ENCODE measurements at places on chromosomes 5 and 9.

DNA sequence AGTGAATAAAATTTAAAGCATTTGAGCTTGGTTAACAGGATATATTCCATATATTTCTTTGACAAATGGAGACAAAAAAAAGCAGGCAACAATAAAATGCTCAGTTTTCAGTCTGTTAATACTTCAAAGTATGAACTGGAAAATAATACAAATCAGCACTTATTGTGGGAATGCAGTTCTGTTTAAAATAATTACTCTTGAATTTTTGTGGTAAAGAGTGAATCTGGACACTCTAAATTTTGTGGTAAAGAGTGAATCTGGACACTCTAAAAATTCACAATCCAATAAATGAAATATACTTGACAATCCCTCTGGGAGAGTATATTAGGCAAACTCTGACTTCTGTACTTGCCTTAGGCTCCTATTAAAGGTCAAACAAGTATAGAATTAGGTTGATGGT lies 141.9 kb upstream of the RASA1 start:
- no peak for DNase-seq

GRCh38 chr5:174273325-174273724 lies 227.8 kb downstream of the NSG2 start:
- DNase-seq = no peak

DNA sequence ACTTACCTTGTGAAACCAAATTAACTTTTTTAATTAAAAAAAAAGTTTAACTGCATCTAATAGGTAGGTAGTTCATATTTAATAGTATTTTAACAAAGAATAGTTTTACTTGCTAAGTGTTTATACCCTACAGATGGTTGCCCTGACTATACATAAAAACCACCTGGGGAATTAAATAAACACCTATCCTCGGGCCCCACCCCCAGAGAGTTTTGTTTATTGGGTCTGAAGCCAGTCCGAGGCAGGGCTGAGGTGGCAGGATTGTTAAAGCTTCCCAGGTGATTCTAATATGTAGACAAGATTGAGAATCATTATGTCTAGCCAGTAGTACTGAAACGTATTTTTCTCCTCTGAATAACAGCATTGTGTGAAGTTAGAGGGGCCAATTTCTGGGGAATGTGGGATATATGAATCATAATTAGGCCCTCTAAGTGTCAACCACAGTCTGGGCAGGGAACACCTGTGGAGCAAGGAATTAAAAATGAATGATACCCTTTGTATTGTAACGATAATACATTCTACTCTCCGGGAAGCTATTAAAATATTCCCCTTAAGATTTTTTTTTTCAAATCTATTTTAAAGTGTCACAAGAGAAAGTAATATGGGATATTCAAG lies 5.6 kb upstream of the PAM start:
- no peak for DNase-seq

- no peak for DNase-seq
Observed at GRCh38 chr5:111928511-111928910, 171.5 kb upstream of the NREP start.

DNA sequence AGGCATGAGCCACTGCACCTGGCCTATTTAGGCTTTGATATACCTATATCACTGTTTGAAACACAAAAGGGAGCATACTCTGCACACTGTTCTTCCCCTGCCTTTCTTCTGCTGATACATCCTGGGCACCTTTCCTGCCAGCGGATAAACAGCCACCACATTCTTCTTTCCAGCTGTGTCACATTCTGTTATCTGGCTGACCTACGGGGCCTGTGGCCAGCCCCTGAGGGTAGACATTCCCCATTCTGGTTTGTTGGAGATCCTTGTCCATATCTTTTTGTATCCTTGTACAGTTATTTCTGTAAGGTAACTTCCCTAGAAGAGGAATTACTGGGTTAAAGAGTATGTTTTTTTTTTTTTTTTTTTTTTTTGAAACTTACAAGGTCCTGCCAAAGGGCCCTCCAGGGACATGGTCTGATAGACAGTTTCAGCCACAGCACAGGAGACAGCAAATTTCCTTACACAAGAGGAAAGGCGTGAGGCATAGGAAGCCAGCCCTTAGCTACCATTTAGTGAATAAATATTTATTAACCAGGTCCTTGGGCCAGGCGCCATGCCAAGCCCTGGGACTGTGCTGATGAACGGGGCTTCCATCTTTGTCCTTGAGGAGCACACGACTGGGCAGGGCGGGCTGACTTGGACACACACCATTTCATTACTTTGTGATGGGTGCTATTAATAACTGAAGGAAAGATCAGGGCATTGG lies 57.8 kb downstream of the ERGIC1 start:
- no peak for DNase-seq

DNA sequence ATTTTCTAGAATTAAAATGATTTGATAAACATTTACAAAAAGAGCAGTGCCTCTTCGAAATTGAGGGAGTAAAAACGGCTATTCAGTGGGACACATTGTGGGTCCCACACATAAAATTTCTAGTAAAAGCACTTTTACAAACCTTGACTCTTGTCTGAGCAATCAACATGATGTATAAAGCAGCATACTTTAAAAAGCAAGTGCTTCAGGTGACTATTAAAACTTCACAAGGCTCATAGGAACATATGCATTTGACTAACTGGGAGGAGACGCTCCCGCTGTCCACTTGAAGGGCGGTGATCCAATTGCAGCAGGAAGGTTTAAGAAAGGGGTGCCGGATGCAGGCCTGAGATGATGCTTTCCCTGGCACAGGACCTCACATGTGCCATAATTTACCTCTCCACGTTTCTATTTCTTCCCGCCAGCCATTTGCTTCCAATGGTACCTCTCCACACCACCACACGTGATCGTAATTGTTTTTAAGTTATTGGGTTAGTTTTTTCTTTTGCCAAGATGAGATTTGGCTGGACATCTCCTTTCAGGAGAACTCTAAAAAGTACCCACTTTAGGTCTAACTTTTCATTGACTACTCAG lies 1.8 kb downstream of the MCTP1 start:
- DNase-seq = no peak

DNA sequence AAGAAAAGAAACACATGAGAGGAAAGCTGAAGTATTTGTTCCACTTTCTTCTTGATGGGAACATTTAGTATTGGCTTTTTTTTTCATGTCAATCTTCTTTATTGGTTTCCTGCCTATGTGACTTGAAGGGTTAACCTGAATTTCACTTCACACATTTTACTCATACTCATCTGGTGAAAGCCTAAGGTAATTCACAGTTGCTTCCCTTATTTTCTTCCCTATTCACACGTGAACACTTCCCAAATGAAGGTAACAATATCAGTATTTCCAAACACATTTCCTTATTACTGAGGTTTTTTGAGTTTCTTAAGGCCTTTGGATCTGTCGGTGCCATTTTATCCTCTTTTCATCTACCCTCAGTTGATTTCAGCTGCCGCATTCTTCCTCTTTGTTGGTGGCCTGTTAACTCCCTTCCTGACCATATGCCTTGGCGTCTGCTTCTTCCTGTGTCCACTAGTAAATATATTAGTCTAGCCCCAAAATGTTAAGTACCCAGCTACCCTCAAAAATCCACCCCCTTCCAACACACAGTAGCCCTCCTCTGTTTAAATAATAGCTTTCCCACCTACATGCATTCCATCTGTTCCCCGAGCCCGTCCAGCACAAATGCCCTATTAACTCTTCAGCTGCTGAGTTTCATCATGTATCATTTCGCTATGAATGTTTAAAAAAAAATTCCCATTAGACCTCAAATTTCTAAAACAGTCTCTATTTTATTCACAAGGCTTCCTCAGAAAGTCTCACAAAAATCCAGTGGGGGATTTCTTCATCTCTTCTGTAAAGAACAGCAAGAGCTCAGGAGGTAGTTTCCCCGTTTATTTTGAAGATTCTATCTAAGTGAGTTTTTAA lies 97.3 kb downstream of the USP20 start:
- DNase-seq = no peak

GRCh38 chr5:141524604-141525597 lies 36.0 kb downstream of the PCDHGC5 start:
- DNase-seq = peak; percentile 31

- no peak for DNase-seq
Observed at GRCh38 chr9:126614455-126615244, 922 bp downstream of the LMX1B start.

DNA sequence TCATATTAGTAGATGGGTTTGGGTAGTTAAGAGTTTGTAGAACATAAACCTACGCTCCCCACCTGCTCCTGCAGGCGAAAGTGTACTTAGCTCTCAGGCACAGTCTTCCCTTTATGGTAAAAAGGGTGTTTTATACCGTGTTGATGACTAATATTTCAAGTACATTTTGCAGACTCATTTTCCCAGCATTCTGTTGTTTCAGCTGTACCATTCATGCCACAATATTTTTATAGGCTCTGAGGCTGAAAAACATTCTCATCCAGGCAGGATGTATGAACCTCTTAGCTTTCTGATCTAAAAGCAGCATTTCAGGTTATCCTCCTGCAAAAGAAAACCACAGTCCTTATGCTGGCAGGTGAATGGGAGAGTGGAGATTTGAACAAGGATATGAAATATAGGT lies 231.4 kb downstream of the NR2F1-AS1 start:
- DNase-seq = no peak

GRCh38 chr5:12284604-12285003 lies 380.4 kb upstream of the CTNND2 start:
- no peak for DNase-seq

DNA sequence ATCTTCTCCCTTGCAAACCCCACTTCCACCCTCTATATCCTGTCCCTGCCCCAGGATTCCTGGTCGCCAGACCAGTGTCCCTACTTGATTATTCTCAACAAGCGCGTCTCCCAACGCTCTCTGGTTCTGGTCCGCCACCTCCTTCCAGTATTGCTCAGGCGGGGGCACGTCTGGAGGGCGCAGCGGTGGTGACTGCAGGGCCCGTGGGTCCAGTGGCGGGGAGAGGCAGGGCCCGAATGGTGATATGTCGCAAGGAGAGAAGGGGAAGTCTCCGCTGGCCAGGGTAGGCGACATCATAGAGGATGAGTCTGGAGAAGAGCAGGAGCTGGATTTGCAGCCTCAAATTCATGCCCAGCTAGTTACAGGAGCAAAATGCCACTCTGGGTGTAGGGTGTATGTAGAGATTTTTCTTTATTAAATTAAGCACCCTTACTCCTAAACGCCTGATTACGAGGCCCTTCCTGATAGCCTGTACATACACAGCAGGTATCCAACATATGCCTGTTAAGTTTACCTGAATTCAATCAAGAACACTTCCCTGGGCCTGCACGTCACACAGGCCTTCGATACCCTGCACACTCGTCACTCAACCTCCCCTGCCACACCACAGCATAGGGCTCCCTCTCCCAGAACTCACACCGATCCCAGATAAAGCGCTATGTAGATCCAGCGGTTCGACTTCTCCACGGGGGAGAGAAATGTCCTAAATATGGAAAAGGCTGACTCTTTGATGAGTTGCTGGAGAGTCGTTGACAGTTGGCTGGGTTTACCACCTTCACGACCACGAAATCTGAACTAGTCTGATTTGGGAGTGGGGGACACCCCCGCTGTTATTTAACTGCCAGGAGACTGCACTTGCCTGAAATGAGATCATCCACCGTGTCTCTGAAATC lies 4.8 kb downstream of the MCIDAS start:
- no peak for DNase-seq

DNA sequence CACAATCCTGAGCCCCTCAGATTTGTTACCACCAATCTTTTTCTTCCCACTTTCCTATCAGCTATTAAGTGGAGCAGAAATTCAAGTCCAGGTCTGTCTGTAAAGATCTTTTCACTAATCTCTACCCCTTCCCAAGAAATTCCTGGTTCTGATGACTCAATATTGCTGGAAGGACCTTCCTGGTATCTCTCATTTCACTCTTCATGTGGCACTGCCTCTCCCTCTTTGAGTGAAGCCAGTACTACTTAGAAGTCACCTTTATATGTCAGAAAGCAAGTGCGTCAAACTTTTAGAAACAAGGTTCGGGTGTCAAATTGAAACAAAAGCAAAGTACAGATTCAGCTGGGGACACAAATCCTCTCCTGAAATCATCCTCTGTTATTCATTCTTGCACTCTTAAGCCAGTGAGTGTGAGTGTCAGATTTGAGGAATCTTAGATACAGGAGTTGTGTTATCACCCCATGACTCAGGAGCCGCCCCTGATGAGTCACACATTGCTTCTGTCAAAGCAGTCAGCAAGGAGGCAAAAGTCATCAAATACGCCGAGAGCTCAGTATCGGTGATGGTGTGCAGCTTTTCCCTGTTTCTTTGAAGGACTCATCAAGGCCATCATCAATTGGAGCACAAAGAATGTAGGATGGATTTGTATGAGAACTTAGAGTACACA lies 313.0 kb downstream of the CETN3 start:
- DNase-seq = no peak

- no peak for DNase-seq
Observed at GRCh38 chr5:1754531-1755220, 45.0 kb downstream of the MRPL36 start.

DNA sequence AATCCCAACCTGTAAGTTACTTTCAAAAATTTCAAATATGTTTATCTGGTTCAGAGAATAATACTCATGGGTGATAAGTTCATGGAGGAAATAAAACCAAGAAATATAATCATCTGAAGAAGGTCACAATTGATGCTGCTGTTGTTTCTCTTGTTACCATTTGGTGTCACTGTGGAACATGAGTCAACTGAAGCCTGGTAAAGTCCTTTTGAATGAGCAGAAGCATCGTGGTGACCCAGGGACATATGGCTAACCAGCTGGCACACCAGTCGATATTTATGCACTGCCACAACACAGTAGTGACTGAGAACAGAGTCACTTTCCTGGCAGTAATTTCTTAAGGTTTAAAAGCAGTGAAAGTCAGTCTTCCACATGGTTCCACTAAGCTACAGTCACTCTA lies 612.9 kb upstream of the TLE4 start:
- no peak for DNase-seq

- DNase-seq = no peak
Observed at GRCh38 chr9:69012696-69013381, 1.1 kb downstream of the PRKACG start.

GRCh38 chr9:115391168-115391825 lies 273.3 kb upstream of the TNC start:
- no peak for DNase-seq

GRCh38 chr9:22975951-22976350 lies 529.3 kb downstream of the DMRTA1 start:
- DNase-seq = no peak

DNA sequence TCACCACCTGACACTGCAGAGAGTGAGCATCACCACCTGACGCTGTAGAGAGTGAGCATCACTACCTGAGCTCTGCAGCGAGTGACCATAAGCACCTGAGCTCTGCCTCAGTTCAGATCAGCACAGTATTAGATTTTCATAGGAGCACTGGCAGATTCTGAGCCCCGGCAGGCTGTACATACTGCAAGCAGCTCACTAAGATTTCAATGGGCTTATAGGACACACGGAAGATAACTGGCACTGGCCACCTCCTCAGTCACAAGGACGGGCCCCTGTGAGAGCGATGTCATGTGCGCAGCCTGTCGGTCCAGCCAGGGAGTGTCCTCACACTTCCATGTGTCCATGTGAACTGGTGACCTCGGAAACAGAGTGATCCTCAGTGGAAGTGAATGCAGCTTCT lies 153.5 kb upstream of the IRX2 start:
- no peak for DNase-seq
